ENCODE measurements at places on chromosomes 5 and 9.

DNA sequence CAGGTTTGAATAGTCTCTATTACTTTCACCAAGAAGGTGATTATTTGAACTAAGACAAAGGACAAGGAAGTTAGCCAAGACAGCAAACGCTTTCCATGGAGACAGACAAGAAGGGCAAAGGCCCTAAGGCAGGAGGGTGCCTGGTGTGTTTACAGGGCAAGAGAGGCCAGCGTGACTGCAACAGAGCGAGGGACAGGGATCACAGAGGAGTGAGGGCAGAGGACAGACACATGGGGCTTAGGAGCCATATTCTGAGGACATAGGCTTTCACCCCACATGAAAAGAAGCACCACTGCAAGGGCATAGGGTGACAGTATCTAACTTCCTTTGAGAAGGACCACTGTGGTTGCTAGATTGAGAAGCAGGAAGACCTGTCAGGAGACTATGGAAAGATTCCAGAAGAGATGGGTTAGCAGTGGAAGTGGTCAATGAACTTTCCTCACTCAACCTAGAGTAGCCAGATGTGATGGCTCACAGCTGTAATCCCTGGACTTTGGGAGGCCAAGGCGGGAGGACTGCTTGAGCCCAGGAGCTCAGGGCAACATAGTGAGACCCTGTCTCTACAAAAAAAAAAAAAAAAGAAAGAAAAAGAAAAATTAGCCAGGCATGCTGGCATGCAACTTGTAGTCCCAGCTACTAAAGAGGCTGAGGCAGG lies 5.0 kb upstream of the HAVCR1 start:
- DNase-seq = no peak

GRCh38 chr5:158599157-158599556 lies 500.6 kb downstream of the EBF1 start:
- DNase-seq = no peak

- DNase-seq = no peak
Measured at GRCh38 chr5:127216898-127217675, 73.5 kb upstream of the MEGF10 start.

GRCh38 chr9:111839987-111840386 lies 45.2 kb upstream of the SHOC1 start:
- no peak for DNase-seq

DNA sequence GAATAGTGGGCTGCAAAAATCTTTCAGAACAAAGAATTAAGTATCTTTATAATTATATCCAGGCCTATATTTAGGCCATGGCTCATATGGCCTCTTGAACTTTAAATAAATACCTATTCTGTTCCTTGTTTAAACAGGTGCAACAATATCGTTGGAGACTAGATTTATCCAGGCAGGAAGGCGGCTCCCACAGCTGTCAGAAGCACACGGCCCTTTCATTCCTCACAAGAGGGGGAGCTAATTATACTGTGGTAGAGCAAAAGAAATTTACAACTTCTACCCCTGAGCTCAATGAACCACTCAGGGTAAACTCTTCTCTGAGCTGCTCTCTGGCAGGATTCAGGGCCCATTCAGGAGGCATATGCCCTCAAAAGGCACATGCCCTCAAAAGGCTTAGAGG lies 31.3 kb downstream of the TMEM174 start:
- no peak for DNase-seq

DNA sequence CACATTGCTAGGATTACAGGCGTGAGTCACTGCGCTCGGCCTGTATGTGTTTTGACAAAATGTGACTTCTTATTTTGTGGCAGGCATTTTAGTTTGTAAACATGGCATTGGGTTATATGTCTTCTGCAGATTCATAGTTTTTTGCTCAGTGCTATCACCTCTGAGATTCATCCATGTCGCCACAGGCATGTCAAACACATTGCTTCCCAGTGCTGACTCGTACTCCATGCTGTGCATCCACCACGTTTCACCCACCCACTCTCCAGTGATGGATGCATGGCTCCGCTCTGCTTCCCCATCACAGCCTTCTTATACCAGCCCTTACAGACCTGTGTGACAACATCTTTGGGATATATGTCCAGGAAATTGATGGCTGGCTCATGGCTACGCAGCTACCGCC lies 158.8 kb downstream of the GAS1 start:
- DNase-seq = no peak

DNA sequence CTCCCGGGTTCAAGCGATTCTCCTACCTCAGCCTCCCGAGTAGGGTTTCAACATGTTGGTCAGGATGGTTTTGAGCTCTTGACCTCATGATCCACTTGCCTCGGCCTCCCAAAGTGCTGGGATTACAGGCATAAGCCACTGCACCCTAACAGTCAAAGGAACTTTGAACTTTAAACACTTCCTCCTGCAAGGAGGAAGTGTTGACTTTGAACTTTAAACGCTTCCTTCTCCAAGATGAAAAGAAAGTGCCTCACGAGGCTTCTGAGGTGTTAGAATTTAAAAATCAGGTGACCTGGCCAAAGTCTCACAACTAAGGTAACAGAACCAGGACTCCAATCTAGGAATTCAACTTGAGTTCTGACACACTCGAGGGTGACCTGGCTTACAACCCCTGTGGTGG lies 150.9 kb downstream of the BRINP1 start:
- DNase-seq = peak; percentile 5

DNA sequence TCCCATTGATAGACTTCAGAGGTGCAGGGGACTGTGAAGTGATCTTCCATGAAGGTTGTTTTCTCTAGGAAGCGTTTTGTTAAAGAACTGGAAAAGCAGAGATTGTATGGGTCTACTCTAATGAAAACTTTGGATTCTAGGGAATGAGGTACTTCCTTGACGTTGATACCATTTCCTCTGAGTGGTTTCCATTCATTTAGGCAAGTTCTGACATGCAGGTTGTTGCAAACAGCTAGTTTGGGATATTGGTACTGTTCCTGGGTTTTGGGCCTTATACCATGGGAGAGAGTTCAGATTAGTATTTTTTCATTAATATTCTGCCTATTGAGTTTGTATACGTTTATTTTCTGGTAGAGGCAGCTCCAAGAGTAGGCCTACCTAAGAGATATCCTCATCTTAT lies 25.7 kb downstream of the SMARCA2 start:
- no peak for DNase-seq

DNA sequence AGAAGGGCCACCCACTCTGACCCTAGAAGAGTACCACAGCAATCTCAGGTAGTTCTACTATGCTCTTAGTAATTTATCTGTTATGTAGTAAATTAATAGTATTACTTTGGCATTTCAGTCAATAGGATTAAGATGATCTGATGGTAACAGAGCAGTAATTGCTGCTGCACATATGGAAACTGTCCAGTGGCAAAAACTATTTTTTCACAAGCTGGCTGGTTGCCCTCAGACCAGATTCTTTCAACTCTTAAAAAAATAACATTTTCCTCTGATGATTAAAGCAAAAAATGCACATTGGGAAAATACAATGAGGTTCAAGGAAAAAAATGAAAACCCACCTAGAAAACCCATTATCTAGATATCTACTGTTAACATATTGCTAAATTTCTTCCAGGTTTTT lies 19.7 kb downstream of the GLRA1 start:
- no peak for DNase-seq

GRCh38 chr5:29462241-29462640 lies 1731.2 kb upstream of the CDH6 start:
- DNase-seq = no peak

GRCh38 chr9:2319421-2319820 lies 302.2 kb upstream of the VLDLR start:
- DNase-seq = no peak

- DNase-seq = no peak
Measured at GRCh38 chr5:147388184-147389108, 121.4 kb downstream of the DPYSL3 start.

DNA sequence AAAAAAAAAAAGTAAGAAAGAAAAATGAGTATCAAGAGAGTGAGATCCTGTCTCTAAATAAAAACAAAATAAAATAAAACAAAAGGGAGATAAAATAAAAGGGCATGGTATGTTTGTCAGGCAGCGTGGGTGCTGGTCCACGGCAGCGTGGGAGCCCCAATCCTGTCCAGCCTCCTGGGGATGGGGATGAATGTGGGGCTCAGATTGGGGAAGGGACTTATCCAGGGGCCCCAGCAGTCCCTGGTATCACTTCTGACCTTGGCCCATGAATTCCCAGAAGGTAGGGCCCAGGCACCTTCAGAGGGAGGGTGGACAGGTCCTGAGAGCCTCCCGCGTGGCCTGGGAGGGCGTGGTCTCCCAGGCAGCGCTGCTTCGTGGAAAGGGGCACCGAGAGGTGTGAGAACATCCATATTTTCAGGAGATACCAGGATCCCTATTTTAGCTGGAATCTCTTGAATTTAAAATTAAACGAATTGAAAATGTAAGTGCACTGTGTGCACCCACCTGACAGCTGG lies 71.2 kb downstream of the ZNF354C start:
- DNase-seq = no peak

GRCh38 chr5:142568996-142569335 lies 116.9 kb downstream of the FGF1 start:
- no peak for DNase-seq

DNA sequence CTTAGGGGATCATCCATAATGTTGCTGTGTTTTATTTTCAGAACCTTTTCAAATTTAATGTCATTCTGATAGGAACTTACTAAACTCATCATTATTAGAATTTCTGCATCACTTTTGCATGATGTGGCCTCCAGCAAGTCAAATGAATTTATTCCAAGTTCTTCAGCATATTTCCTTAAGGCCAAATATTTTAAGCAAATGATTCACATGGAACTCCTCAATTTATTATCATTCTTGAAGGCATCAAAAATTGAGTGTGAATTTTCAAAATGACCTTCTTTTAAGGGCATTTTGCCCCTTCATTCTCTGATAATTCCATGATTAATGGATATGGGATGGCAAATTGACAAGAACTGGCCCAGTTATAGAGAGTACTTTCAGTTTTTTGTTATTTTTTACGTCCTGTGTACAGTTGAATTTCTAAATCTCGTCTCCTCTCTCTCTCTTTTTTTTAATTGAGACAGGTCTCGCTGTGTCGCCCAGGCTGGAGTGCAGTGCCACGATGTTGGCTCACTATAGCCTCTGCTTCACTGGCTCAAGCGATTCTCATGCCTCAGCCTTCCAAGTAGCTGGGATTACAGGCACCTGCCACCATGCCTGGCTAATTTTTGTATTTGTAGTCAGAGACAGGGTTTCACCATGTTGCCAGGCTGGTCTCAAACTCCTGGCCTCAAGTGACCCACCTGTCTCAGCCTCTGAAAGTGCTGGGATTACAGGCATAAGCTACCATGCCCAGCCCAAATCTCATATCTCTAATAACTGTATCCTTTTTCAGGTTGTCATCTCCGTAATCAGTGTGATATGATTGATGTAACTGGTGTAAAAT lies 29.1 kb downstream of the GPR21 start:
- no peak for DNase-seq

DNA sequence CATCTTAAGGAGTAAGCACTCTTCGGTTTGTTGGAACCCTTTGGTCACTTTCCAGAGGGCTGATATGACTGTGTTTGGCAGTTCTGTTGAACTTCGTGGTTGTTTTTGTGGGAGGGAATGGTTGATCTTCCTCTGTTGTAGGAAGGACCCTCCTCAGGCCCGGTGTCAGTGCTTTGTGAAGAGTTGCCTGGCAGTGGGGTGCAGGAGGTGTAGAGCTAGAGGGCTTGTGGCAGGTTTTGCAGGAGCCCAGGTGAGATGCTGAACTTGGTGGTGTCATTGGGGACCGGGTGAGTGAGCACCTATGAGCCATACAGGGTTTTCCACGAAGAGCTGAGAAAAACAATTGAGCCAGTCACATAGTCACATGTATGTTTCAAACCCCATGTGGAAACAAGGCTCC lies 27.2 kb downstream of the SECISBP2 start:
- DNase-seq = no peak

DNA sequence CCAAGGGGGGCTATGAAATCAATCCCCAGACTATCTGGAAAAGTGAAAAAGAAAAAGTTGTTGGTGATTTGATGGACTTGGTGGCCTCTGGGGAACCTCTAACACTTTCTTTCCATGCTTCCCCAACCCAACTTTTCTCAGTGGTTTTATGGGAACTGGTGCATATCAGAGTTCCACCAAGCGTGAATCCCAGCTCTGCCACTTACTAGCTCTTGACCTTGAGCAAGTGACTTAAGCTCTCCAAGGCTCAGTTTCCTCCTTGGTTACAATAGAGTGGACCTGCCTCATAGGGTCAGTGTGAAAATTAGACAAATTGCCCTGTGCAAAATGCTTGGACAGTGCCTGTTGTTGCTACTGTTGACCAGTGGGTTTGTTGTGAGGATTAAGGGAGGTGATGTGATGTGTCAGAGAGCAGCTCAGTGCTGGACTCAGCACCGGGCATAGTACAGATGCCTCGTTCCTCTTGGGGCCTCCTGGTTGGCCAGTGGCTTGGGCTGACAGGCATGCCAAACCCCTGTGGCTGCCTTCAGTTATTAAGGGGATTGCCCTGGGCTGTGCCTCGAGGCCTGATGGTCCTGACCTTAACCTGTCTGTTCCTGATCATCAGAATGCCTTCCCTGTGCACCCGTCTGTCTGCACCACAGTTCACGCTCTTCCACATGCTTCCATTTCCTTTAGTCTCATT lies 49.3 kb downstream of the COL15A1 start:
- DNase-seq = no peak

DNA sequence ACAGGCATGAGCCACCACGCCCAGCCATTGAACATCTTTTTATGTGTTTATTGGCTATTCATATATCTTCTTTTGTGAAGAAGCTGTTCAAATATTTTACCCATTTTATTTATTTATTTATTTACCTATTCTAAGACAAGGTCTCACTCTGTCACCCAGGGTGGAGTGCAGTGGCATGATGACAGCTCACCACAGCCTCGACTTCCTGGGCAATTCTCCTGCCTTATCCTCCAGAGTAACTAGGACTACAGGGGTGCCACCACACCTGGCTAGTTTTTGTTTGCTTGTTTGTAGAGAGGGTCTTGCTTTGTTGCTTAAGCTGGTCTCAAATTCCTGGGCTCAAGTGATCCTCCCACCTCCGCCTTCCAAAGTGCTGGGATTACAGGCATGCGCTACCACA lies 33.5 kb downstream of the NAIF1 start:
- no peak for DNase-seq

- DNase-seq = no peak
Measured at GRCh38 chr5:116439905-116440304, 134.7 kb downstream of the SEMA6A start.

- no peak for DNase-seq
Measured at GRCh38 chr9:102975251-102975650, 19.9 kb upstream of the CYLC2 start.
